ENCODE measurements at places on chromosomes 2 and 18. TPM values are rescaled to one million over a fixed set of nuclear protein-coding genes. Genes with fewer than 3 reads are reported as not detected.

DNA sequence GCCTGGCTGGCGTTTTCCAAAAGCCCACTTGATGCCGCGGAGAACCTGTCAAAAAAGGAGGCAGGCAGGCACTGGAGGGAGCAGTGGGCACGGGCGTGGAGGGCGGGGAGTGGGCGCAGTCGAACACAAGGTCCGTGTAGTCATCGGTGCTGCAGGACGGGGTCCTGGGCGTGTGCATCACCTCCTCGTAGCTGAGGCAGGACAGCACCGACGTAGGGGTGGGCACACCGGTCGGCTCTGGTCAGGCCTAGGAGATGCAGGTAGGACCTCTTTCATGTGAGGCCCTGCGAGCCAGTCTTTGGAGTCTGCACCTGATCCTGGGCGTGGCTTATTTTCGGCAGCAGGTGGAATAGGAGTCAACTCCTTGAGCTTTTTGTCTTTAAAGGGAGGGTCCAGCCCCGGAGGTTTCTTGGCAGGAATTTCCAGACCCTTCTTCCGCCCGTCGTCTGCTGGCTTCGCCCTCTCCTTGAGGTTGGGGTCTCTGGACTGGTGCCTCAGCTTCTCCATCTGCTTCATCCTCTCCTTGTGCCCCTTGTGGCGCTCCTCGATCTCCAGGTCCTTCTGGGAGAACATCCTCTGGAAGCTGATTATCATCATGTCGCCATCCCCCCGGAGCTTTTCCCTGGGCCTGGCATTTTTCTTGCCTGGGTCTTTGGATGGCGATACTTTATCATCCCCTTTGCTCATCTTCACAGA is 892.5 kb upstream of the LRRTM1 start:
- no peak overlapping the region for H3K4me3 ChIP-seq
- peak; percentile 28 for DNase-seq
- no peaks in the 10 kb centered on the region for H3K4me1 ChIP-seq

Gene TET3
- total RNA-seq, result 2.1 TPM

DNA sequence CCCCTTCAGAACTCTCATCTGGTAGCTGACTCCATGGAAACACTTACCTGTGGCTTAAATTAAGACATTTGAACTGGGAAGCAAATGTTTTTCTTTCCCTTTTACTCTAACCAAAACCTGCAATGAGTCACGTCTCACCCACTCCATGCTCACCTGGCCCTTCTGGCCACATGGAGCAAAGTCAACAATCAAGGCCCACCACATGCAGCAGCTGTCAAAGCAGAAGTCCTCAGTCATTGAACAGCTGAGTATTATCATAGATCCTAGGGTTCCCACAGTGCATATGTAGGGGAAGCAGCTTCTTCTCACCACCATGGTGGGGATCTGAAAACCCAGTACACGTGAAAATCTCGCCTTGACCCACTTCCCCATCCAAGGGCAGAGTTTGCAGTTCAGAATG is 12.3 kb upstream of the MEP1B start:
- H3K4me3 ChIP-seq, result no peak overlapping the region
- H3K27ac ChIP-seq, result no peak overlapping the region
- no peak for DNase-seq
- H3K27me3 ChIP-seq, result no peaks in the 10 kb centered on the region
- H3K4me1 ChIP-seq, result no peaks in the 10 kb centered on the region

DNA sequence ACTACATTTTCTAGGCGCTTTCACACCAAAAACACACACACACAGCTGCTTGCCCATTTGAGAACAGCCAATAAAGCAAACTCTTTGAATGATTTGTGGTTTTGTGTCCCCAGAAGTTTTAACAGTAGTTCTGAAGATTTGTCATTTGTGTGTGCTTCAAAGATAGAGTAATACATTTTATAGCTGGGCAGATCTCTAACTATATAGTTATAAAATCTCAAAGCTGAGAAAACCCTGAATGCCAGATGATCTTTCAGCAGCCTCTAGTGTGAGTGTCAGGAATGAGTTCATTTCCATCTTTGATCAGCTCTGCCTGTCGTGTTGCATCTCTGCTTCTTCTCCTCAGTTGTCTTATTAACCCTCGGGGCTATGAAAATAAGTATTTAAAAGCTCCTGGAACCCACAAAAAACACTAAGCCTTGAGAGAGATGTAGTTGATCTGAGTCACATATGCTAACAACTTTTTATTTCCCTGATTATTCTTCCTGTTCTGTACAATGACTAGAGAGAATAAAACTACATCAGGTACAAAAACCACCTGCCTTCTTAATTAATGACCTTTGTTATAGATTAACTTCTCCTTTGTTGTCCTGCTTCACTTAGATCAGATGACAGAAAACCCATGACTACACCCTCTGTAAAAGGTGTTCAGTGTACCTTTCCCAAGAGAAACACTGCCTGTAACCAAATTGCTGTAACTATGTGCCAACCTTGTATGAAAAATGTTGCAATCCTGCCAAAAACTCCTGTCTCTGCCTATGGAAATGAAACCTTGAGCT is 30.0 kb upstream of the SLC3A1 start:
- no peak for DNase-seq
- no peaks in the 10 kb centered on the region for H3K36me3 ChIP-seq
- H3K4me3 ChIP-seq, result no peak overlapping the region
- no peaks in the 10 kb centered on the region for H3K27me3 ChIP-seq
- no peak overlapping the region for H3K27ac ChIP-seq

DNA sequence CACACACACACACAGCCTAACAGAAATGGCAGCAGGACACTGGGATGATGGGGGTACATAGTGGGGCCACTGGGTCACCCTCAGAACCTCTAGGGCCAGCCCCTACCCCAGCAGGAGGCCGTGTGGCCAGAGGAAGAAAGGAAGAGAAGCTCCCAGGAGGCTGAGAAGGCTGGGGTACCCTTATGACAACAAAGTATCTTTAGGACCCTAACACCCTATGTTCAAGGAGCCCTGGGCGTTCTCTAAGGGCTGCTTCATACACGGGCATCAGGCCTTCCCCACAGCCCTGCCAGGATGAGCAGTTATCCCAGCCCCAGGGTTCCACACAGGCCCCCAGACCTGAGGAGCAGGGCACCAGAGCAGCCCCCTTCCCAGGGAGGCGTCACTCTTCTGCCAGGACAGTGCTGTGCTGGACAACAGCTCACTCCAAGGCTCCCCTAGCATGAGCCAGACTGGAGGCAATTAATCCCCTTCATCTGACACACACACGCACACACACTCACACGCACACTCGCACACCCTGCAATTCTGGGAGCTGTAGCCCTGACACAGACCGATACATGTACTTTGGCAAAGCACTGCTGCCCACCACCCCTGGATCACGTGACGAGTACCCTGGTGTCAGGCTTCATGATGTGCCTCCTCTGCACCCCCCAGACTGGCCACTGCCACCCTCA is 163.6 kb downstream of the TNS1 start:
- DNase-seq, result no peak
- peaks cover 7% of the 10 kb centered on the region for H3K4me1 ChIP-seq
- no peak overlapping the region for H3K4me3 ChIP-seq
- no peak overlapping the region for H3K27ac ChIP-seq
- H3K27me3 ChIP-seq, result no peaks in the 10 kb centered on the region

DNA sequence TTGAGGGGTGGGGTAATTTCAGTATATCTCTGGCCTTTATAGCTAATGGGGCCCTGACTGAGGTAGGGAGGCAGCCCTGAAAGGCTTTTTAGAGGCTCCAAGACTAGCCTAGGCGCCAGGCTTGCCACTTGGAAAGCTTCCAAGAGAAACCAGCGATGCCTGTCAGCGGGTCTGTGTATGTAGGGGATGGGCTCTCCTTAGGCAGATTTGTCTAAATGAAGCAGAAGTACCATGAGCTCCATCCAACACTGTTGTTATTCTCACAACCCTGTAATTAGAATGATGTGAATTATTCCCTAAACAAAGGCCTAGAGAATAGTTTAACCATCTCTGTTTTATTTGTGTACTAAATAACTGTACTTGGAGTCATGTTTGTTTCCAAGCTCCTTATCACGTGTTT is 138.1 kb downstream of the B3GNT2 start:
- H3K27ac ChIP-seq, result no peak overlapping the region
- DNase-seq, result no peak
- H3K4me1 ChIP-seq, result no peaks in the 10 kb centered on the region
- H3K4me3 ChIP-seq, result no peak overlapping the region
- no peaks in the 10 kb centered on the region for H3K27me3 ChIP-seq

DNA sequence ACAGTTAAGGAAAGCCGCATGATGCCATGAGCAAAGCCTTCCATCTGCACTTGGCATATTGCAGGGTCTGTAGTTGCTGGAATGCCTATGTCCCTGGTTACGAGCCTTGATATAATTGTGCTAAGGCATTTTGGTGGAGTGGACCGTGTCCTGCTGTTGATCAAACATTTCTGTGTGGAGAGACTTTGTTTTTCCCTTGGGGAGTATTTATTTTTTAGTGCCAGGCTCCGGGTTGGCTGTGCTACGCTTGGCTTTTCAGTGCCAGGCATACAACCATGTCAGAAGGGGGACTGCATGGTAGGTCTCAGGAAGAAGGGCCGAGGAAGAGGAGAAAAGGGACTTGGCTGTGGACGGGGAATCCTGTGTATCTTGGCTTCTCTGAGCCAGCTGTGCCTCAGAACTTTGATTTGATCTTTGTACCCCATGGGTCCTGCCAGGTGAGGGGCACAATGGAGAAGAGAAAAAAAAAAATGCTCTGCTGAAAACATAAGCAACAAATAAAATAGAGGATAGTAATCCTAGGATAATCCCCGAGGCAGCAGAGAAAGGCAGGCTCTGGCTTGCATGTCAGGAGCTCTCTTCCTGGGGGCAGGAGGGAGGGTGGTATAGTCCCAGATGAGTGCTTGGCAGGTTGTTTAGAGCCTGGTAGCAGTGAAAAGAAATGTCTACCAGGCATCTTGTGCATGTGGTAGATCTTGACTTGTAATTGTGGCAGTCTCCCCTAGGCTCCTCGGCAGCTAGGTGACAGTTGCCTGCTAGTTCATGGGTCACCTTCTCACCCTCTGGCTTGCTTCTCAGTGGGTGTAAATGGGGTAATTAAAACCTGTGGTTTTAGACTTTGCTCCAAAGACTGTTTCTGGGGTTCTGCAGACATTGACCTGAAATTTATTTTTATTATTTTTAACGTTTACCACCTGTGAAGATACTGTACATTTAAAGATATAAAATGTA is 233.0 kb downstream of the NEDD4L start:
- H3K36me3 ChIP-seq, result peaks cover 3% of the 10 kb centered on the region
- H3K27me3 ChIP-seq, result no peaks in the 10 kb centered on the region
- no peak overlapping the region for H3K27ac ChIP-seq

Gene ASXL3
- not detected for total RNA-seq

- H3K4me1 ChIP-seq, result no peaks in the 10 kb centered on the region
- H3K27ac ChIP-seq, result no peak overlapping the region
- DNase-seq, result no peak
- no peaks in the 10 kb centered on the region for H3K36me3 ChIP-seq
Observed at GRCh38 chr2:75432761-75433361, 127.9 kb downstream of the EVA1A start.

Gene DSG4
- total RNA-seq, result not detected

DNA sequence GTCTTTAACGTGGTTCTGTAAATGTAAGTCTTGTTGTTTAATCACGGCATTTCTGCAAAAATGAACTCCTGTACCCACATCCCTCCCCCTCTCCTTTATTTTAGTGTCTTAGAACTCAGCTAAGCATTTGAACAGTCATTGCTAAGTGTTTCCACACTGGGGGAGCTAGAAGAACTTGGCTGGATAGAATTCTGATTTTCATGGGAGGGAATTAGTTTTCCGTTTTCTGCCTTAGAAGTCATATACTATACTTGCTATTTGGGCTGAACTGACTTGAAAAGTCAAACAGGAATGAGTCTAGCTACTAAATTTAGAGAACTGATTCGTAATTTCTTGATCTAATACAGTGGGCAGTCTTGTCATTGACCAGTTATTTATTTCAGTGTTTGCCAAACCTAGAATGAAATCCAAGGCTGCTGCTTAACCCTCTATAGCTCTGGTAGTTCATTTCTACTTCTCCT is 61.1 kb downstream of the FMNL2 start:
- H3K4me1 ChIP-seq, result peaks cover 18% of the 10 kb centered on the region
- H3K4me3 ChIP-seq, result peak overlapping the region; percentile 28
- peak overlapping the region; percentile 39 for H3K27ac ChIP-seq
- H3K27me3 ChIP-seq, result no peaks in the 10 kb centered on the region
- no peaks in the 10 kb centered on the region for H3K36me3 ChIP-seq

DNA sequence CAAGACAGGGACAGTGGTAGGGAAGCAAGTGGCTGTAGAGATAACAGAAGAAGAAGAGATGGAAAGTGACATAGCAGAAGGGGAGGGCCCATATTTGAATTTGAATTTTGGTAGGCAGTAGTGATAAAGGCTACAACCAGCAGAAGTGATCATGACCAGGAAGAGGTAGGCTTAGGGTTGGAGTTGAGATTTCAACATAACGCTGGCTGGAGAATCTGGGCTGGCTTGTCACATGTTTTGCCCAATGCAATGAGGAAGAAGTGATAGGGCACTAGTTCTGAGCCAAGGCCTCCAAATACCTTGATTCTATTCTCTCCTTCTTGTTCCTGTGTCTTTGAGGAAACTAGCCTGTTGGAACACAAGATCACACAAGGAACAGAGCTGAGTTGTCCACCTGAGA is 69.4 kb downstream of the SCG2 start:
- no peaks in the 10 kb centered on the region for H3K27me3 ChIP-seq
- H3K4me3 ChIP-seq, result no peak overlapping the region
- H3K36me3 ChIP-seq, result no peaks in the 10 kb centered on the region
- H3K4me1 ChIP-seq, result peaks cover 6% of the 10 kb centered on the region
- no peak for DNase-seq

Gene THAP4
- total RNA-seq, result 54.9 TPM

- no peak for DNase-seq
- no peak overlapping the region for H3K27ac ChIP-seq
- H3K27me3 ChIP-seq, result no peaks in the 10 kb centered on the region
- H3K4me1 ChIP-seq, result no peaks in the 10 kb centered on the region
Observed at GRCh38 chr2:231353469-231353868, 42.0 kb upstream of the B3GNT7 start.

DNA sequence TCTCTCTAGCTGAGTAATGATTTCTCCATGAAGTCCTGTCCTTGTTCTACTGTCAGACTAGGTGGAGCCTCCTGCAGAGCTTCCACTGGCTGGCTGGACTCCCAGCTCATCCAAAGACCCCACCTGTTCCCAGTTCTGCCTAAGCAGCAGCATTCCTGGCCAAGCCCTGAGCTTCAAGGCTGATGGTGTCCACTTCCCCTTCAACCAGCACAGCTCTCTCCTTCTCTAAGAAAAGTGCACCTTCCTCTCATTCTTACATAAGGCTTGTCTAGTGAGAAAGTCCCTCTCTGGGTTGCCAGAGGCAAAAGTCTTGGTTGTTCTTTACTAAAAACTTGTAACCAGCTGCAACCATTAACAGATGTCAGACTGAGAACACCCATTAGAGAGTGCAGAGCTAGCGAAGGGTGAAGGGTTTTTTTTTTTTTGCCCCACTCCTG is 58.9 kb downstream of the CXCR4 start:
- H3K36me3 ChIP-seq, result no peaks in the 10 kb centered on the region
- no peak overlapping the region for H3K27ac ChIP-seq
- peaks cover 21% of the 10 kb centered on the region for H3K4me1 ChIP-seq
- no peaks in the 10 kb centered on the region for H3K27me3 ChIP-seq
- no peak overlapping the region for H3K4me3 ChIP-seq

Gene C2orf92
- not detected for total RNA-seq

- H3K36me3 ChIP-seq, result no peaks in the 10 kb centered on the region
- no peaks in the 10 kb centered on the region for H3K27me3 ChIP-seq
- DNase-seq, result peak; percentile 23
- no peaks in the 10 kb centered on the region for H3K4me1 ChIP-seq
- H3K4me3 ChIP-seq, result no peak overlapping the region
Observed at GRCh38 chr18:13235981-13236380, 17.4 kb downstream of the LDLRAD4 start.

Gene MAIP1
- total RNA-seq, result 31.8 TPM

All from SJSA1 (cell line).